ENCODE measurements at places on chromosomes 7 and 10.

DNA sequence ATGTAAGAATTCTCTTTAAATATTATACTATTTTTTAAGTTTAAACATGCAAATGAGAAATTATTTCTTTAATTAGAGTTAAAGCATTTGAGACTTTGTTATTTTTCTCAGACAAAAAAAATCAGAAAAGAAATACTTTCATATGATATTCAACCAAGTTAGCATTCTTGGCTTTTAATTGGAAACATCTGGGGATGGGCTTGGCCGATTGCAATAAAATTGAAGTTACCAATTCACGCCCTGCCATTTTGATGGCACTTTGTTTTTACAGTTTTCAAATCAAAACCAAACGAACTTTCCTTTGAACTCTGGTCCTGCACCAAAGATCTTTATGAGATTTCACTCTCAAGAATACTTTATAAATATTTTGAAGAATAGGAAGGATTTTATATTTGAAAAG lies 127.7 kb downstream of the ATE1 start:
- DNase-seq: no peak

- DNase-seq: no peak
Measured at GRCh38 chr10:122419876-122420623, 34.4 kb upstream of the ARMS2 start.

- no peak for DNase-seq
Measured at GRCh38 chr10:17179002-17179401, 22.5 kb downstream of the TRDMT1 start.

GRCh38 chr10:116526219-116526618 lies 19.5 kb upstream of the PNLIP start:
- DNase-seq: no peak

GRCh38 chr10:57716884-57717283 lies 550.8 kb downstream of the IPMK start:
- DNase-seq: no peak

GRCh38 chr10:78895469-78895868 lies 173.3 kb upstream of the ZMIZ1 start:
- DNase-seq: no peak

GRCh38 chr10:21526860-21527597 lies 1.5 kb upstream of the SKIDA1 start:
- DNase-seq: no peak

DNA sequence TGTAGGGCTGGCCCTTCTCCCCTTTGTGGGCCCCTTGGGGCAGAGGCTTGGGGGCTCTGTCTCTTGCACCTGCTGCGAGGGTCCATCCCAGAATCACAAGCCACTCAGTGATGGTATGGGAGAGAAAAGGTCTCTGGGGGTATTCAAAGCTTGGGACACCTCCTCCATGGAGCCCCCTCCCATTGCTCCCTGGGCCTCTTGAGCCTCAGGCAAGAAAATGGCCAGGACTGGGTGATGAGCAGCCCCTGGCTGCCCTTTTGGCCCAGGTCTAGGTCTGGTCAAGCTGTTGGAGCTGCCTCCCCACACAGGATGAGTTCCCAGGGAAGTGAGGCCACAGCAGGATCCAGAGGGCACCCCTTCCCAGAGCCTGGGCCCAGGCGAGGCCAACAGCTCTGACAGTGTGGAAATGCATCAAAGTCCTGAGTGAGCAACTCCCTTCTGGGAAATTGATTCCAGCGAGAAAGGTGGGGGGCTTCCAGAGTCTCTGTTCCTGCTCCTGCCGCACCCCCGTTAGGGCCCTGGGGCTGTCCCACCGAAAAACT lies 3.4 kb upstream of the MYL7 start:
- no peak for DNase-seq

GRCh38 chr10:14781763-14782162 lies 7.1 kb upstream of the FAM107B start:
- DNase-seq: no peak

GRCh38 chr7:41996381-41997035 lies 240.5 kb downstream of the GLI3 start:
- DNase-seq: no peak

- DNase-seq: no peak
Measured at GRCh38 chr10:16544591-16544990, 22.9 kb upstream of the C1QL3 start.

DNA sequence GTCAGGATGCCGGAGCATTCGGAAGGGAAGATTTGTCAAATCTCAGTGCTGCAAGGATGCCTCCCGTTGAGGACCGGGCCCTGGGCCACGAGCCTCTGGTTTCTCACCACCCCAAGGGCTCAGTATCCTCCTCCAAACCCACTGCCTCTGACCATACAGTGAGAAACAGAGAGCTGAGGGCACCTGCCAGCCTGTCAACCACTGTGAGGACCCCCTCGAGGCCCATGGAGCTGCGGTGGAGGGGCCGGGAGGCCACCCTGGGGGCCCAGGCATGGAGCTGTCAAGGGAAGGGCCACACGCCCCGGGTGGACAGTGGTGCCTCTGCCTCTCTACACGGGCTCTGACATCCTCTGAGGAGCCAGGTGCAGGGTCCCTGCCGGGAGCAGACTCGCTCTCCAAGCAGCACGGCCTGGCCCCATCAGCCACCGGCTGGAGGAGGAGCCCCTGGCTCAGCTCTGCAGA lies 248.0 kb upstream of the TCERG1L start:
- no peak for DNase-seq

GRCh38 chr7:126493801-126494200 lies 758.9 kb downstream of the GRM8 start:
- DNase-seq: no peak

DNA sequence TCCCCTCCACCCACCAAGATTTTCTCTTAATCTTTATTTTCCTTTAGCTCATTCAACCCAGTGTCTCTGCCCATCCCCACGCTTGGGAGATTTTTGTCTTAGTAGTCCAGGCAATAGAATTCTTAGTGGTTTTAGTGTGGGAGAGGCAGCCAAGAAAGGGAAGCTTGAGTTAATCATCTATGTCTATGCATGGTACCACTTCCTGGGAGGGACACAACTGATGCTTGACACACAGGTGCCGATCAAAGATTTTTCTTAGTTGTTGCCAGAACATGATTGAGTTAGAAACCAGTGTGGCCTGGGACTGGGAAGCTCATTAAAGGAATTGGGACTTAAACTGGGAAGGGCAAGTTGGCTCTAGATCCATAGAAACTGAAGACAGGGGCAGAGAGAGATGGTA lies 3.1 kb downstream of the STRA8 start:
- DNase-seq: no peak

- no peak for DNase-seq
Measured at GRCh38 chr7:130489140-130489983, 2.5 kb upstream of the MEST start.

- DNase-seq: no peak
Measured at GRCh38 chr7:27138985-27139333, 4.5 kb downstream of the HOXA5 start.

- DNase-seq: no peak
Measured at GRCh38 chr10:94076325-94076841, 82.7 kb downstream of the PLCE1 start.

GRCh38 chr10:31317171-31317570 lies 1.8 kb upstream of the ZEB1 start:
- DNase-seq: no peak

GRCh38 chr7:96548664-96549063 lies 161.0 kb downstream of the SEM1 start:
- DNase-seq: no peak

- no peak for DNase-seq
Measured at GRCh38 chr7:149460493-149461277, at the start of gene ZNF777. Gene ZNF777, minus strand, starts transcription at chr7:149461062. Its CDS starts 5,040 bp downstream, at chr7:149456022.

DNA sequence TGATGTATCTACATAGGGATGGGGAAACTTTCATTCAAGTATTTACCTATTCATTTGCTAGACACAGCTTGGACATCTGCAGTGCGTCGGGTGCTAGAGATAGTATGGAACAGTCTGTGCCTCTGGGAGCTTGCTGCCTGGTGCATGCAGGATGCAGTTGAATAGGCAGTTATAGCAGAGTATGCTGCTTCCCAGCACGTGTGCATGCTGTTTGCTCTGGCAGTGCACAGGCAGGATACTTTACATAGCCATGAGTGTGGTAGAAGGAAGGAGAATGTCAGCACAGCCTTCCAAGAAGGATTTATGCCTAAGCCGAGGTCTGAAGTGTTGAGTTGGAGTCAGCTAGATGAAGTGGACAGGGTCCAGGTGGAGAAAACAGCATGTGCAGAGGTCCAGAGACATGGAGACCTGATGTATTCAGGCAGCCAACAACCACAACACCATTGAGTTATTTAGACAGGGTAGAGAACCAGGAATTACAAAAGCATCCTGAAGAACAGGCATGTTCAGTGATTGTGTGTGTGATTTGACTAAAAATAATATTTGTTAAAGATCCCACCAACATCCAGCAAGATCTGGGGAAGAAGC lies 8.1 kb downstream of the MAP3K8 start:
- DNase-seq: no peak

- no peak for DNase-seq
Measured at GRCh38 chr10:104403636-104404035, 50.0 kb downstream of the CFAP58 start.

- DNase-seq: no peak
Measured at GRCh38 chr7:134916171-134916883, 70.0 kb upstream of the AGBL3 start.

DNA sequence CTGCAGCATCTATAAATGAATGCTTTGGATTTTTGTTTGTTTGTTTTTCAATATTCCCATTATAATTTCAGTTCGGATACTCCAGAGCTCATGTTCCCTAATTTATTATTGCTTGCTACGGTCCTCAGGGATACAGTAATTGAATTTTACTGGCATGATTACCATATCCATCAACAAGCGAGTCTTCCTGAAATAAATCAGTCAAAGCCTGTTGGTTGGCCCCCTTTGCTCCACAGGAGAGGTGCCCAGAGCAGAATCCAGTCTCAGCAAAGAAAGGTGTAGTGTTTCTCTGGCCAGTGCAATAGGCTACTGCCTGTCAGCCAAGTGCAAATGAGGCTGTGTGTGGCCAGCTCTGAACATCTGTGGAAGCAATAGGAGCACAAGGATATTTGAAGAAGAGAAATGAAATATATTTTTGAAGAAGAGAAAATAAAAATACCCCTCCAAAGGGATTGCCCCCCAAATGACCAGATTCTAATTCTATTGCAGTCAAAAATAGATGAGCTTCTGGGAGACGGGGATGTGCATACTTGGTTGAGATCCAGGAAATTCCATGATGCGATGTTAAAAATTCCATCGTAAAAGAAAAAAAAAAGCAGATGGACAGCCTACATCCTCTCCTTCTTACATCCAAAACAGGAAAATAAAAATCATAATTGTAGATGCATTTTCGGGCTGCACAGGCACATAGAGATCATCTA lies 18.1 kb downstream of the TRIL start:
- DNase-seq: no peak

- DNase-seq: no peak
Measured at GRCh38 chr10:84152769-84153168, 13.5 kb downstream of the GHITM start.

DNA sequence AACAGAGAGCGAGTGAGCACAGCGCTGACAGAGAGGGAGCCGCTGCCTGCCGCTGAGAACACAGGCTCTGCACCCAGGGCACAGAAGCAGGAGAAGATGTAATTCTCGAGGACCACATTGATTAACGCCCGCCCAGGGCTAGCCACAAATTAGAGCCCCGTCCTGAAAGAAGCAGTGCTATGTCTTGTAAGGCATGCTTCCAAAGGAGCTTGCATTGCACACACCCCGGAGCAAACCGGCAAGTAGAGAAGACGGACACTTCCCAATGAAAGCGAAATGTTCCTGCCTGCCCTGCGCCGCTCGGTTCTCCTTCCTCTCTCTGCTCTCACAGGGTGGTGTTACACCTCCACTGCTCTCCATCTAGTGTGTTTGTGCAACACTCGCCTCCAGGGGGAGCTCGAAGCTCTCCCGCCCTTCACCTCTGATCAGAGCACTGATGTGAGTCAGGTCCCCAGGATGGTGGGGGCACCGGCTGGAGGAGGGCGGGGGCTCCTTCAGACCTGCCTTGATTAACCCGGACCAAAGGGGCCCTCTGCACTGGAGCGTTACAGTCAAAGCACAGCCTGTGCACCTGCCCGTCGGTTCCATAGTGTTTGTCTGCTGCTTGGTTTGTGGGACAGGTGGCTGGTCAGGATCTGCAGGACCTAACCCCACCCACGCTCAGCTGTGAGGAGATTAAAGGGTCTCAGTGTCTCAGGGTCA lies 316.5 kb downstream of the ADARB2 start:
- peak; percentile 74 for DNase-seq

DNA sequence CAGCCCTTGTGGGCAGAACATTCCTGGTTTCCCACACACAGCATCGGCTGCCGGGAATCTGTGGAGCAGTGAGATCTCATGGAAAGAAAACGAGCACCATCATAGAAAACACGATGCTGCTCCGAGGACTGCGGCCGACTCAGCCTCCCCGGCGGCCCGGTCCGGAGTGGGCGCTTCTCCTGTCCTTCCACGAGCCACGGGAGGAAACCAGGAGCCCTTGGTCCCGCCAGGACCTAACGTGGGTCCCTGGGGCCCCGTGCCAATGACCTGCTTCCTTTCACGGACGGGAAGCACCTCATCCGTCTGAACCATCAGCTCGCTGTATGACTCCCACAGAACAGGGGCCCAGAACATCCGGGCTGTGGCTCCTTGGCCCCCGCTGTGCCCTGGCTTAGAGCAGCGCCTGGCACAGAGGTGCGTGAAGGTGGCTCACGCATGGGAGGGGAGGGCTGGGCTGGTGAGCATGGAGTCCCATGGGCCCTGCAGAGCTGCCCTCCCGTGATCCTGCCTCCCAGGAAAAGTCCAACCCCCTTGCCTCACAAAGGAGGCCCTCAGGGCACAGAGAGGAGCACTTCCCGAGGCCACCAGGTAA lies 280.5 kb downstream of the MAD1L1 start:
- no peak for DNase-seq

DNA sequence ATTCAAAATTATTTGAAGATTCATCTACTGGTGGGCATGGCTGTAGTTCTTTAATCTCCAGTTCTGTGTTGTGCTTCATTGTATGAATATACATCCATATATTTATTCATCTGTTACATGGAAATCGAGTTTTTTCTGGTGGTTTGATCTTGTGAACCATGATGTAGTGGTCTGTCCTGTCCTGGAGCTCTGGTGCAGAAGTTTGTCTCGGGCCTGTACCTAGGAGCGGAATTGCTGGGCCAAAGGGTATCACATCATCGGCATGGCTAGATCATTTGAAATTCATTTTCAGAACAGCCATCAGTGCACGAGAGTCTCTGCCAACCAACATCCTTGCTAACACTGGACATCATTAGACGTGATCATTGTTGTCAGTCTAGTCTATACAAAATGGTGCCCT lies 107.0 kb downstream of the ELFN1 start:
- DNase-seq: no peak

DNA sequence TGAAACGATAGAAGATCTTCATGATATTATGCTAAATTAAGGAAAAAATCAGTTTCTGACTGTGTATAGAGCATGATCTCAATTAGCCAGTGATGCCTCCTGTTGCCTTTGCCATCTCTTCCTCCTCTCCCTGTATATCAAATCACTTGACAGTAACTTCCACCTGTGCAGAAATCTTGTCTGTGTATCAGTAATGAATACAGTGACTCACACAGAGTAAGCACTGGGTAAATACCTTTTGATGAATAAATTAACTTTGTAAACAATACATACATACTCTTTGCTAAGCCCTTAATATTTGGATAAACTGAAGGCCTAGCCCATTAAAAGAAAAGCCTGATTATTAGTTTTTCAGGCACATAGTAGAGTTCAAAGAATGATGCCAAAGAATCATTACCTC lies 610.6 kb upstream of the NRP1 start:
- DNase-seq: no peak

GRCh38 chr10:60347270-60347669 lies 42.4 kb downstream of the ANK3 start:
- no peak for DNase-seq

Measured in NCI-H187 treated with DMSO at 0.1 percent for 48 hours (cell line).